ENCODE measurements at places on chromosomes 7 and 10.

- DNase-seq = no peak
These were observed at the start of gene OR6B1 for GRCh38 chr7:144000020-144000419. Gene OR6B1, plus strand, starts transcription at chr7:144000320. Its CDS starts 3,677 bp downstream, at chr7:144003997.

GRCh38 chr10:60358282-60358681 lies 31.4 kb downstream of the ANK3 start:
- DNase-seq = peak; percentile 37

GRCh38 chr7:37068038-37068437 lies 343.7 kb upstream of the AOAH start:
- no peak for DNase-seq

DNA sequence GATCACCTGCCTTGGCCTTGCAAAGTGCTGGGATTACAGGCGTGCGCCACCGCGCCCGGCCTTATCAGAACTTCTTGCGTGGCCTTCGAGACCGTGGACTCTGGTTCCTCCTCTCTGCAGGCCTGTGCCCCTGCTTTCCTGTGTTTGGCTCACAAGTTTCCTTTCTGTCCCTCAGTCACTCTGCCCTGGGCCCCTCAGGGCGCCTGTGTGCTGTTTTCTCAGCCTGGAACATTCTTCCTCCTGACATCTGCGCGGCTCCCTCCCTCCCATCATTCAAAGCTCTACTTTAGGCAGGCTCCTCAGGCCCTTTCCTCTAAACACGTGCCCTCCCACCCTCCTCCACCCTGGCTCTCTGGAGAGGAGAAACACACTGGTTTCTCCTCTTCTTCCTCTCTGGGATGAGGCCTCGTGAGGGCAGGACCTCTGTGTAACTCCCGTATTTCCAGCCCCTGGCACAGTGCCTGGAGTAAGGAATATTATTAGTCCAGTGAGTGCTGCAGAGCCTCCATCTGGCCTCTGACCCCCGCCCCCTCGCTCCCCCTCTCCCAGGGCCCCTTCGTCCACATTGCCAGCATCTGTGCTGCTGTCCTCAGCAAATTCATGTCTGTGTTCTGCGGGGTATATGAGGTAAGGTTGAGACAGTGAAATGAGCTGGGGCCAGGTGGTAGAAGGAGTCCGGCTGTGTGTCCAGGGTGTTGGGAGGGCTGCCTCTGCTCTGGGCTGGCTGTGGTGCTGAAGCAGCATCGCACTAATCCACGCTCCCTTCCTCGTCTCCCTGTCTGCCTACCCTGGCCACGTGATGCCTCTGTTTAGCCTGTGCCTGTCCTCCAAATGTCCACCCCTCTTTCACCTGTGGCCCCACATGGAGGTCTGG lies 7.1 kb downstream of the CLCN1 start:
- no peak for DNase-seq

DNA sequence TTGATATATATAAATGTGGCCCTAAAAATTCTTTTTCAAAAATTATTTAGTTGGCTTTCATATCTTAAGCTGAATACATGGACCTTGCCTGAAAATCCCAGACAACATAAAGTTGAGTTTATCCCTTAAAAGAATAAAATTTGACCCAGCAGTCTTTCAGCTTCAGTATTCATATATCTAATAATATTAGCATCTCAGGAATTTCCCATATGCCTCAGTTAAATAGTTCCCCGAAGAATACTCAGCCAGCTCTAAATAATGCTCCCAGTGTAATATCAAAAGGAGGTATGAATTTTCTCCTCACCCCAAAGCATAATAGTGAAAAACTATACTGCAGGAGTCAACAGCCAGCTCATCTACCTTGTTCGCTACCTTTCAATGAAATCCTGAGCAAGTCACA lies 145.9 kb downstream of the CTNNA3 start:
- no peak for DNase-seq

GRCh38 chr7:37942934-37943610 lies 22.6 kb downstream of the EPDR1 start:
- DNase-seq = no peak

GRCh38 chr10:49624629-49625028 lies 10.8 kb downstream of the CHAT start:
- no peak for DNase-seq
